Testis (tissue), 5 donors: ENCODE measurements at places on chromosomes 12 and 14. TPM values are rescaled to one million over a fixed set of nuclear protein-coding genes. Genes with fewer than 3 reads are reported as not detected.

Gene TIMM9
- 33.8 TPM for total RNA-seq

Gene CLEC4A
- total RNA-seq, result 2.4 TPM

Gene DAO
- 0.81 TPM for total RNA-seq

DNA sequence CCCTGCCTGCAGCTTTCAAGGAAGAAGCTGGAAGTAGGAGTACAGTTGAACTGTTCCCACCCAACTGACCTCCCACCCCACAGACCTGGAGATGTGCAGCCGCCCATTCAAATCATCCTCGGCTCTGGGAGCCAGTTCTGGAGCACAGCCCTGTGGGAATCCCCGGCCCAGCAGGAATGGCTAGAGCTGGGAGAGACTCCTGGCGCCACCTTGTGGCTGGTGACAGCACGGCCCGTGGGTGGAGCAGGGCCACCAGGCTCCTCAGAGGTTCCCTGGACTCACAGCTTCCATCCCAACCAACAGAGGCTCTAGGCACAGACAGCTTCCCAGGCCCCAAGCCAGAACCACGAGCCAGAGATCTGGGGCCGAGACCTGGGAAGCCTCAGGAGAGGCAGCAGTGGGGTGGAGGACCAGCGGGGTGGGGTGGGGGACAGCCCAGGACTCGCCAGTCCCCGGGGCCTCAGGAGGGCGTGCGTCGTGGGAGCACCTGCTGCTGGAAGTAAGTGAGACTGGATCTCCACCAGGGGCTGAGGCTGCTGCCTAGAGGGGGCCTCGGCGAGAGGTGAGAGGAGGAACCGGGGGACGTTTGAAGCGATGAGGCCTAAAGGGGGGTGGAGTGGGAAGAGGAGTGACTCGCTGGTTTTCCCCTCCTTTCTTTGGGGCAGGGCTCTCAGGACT, 43.4 kb downstream of the RNF34 start:
- peak; percentile 93 for DNase-seq

Gene MYO1H
- total RNA-seq, result 1.7 TPM

DNA sequence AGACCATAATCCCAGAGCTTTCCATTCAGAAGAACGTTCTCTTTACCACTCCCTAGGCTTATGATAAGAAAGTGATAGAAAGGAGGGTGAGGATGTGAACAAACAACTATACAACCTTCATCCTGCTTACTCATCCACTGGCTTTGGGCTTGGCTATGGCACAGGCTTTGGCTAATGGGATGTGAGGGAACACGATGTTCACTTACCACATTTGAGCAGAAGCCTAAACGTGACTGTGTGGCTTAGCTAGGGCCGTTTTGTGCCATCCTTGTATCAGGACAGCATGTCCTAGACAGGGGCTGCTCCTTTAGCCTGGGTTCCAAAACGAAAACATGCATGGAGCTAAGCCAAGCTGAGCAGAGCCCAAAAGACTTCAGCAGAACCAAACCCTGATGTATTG, 118.6 kb upstream of the CCDC175 start:
- peak; percentile 48 for DNase-seq

Gene AVPR1A
- 0.93 TPM for total RNA-seq

DNA sequence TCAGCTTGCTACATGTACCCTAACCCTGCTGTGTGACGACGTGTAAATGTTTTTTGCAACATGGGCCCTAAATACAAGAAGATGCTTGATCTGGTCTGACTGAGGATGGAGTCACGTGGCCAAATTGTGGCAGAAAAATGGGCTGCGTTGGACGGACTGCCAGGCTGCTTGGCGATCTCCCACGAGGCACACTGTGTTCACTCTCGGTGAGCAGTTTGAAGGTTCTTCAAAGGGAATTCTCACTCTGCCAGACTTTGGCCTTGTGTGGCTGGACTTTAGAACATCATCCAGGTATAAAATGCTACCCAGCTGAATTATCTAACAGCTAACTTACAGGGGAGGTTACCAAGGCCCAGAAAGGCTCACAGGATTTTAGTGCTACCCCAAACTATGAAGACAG, 85.1 kb downstream of the KDM2B start:
- no peak for DNase-seq

Gene WIF1
- 4.5 TPM for total RNA-seq

- DNase-seq, result no peak
Measured at GRCh38 chr14:49212721-49213120, 373.5 kb downstream of the RPS29 start.

GRCh38 chr12:19014240-19014639, 115.3 kb upstream of the PLEKHA5 start:
- no peak for DNase-seq

DNA sequence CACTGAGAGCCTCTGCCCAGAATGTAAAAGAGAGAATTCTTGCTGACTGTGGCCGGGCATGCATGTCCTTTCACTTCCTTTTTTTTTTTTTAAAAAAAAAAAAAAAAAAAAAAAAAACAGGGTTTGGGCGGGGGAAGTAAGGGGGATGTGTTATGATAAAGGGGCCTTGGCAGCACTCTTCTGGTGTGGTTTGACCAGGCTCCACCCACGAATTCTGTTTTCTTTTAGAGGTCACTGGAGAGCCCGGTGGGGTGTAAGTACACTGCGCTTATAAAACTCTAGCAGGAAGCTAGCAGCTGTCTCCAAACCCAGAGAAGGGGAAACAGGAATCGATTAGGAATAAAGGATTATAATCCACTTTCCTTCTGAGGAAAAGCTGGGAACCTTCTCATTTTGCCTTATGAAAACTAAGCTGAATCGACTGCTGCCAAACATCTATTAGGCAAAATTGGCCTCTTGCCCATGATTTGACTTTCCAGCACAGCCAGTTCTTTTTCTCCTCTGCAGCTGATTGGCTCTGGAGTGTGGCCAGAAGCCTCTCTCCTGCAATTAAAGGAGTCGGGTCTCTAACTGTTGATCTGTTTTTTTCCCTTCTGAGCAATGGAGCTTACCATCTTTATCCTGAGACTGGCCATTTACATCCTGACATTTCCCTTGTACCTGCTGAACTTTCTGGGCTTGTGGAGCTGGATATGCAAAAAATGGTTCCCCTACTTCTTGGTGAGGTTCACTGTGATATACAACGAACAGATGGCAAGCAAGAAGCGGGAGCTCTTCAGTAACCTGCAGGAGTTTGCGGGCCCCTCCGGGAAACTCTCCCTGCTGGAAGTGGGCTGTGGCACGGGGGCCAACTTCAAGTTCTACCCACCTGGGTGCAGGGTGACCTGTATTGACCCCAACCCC, 27.7 kb upstream of the HIGD1C start:
- DNase-seq, result peak; percentile 95

DNA sequence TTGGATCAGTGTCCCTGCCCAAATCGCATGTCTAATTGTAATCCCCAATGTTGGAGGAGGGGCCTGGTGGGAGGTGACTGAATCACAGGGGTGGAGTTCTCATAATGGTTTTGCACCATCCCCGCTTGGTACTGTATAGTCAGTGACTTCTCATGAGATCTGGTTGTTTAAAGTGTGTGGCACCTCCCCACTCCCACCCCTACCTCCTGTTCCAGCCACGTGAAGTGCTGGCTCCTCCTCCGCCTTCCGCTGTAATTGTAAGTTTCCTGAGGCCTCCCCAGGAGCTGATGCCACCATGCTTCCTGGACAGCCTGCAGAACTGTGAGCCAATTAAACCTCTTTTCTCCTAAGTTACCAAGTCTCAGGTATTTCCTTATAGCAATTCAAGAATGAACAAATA, 67.2 kb downstream of the FERMT2 start:
- no peak for DNase-seq

Gene NEMP1
- total RNA-seq, result 18.2 TPM

DNA sequence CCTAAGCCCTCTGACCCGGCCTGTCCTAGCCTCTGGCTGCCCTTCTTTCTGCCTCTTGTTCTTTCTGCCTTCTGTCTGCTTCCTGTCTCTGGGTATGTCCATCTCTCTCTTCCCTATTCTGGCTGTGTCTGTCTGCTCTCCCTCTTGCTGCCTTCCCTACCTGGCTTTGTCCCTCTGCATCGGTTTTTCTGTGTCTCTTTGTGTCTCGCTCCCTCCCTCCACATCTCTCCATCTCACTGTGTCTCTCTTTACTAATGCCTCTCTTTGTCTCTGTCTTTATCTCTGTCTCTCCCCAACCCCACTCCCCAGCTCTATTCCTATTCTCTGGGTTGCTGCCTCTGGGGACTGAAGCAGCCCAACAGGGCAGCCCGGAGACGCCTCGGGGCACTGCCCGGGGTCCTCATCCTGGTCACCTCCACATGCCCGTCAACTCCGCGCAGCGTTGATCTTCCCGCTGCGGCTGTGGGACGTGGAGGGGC, 10.1 kb downstream of the SHMT2 start:
- DNase-seq, result no peak

Gene DTD2
- 56.7 TPM for total RNA-seq

Gene CDCA4
- total RNA-seq, result 27.5 TPM

DNA sequence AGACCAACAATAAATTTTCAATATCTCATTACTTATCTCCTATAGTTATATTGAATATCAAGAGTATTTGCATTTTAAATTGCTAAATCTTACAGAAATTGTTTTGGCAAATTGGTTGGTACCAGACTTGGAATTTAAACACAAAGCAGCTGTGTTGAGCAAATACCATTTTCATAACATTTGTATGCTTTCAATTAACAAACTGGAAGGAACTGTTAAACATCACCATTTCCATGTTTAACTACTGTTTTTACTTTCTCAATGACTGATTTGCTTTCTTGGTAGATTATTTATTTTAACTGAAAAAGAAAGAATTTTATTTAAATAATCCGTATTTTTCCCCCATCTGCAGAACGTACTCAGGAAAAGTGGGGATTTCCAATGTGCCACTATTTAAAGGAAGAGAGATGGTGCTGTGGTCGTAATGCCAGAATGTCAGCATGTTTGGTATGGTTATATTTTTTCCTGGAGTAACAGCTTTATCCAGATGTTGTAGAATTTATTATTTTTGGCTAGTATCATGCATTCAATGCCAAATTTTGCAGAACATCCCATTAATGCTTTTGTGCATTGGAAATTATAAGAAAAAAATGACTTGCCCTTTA, 72.3 kb downstream of the METTL25 start:
- no peak for DNase-seq

Gene HEATR5A
- total RNA-seq, result 39.8 TPM
